ENCODE measurements at places on chromosomes 2 and 18. TPM values are rescaled to one million over a fixed set of nuclear protein-coding genes. Genes with fewer than 3 reads are reported as not detected.
A peak's percentile ranks its signal among the peaks of the same experiment; 100 is the strongest.

CNRIP1 gene
- not detected for total RNA-seq

HPCAL1 gene
- 43.9 TPM for total RNA-seq

SCN3A gene
- 0.24 TPM for total RNA-seq

NEB gene
- 1.1 TPM for total RNA-seq

SLC4A3 gene
- not detected for total RNA-seq

CNDP1 gene
- total RNA-seq: not detected

RGPD4 gene
- total RNA-seq: not detected

NUP35 gene
- total RNA-seq: 23.1 TPM

ELOA2 gene
- not detected for total RNA-seq

PARD3B gene
- 0.74 TPM for total RNA-seq

GRCh38 chr2:26285931-26286330 is 41.2 kb downstream of the HADHB start:
- no peaks in the 10 kb centered on the region for H3K4me1 ChIP-seq
- peaks cover 19% of the 10 kb centered on the region for H3K36me3 ChIP-seq
- no peak overlapping the region for H3K27ac ChIP-seq
- DNase-seq: no peak
- H3K27me3 ChIP-seq: no peaks in the 10 kb centered on the region

GRCh38 chr2:105912081-105912480 is 167.4 kb downstream of the NCK2 start:
- H3K27me3 ChIP-seq: no peaks in the 10 kb centered on the region
- peak overlapping the region; percentile 28 for H3K4me3 ChIP-seq
- H3K4me1 ChIP-seq: peaks cover 26% of the 10 kb centered on the region
- DNase-seq: no peak

DNA sequence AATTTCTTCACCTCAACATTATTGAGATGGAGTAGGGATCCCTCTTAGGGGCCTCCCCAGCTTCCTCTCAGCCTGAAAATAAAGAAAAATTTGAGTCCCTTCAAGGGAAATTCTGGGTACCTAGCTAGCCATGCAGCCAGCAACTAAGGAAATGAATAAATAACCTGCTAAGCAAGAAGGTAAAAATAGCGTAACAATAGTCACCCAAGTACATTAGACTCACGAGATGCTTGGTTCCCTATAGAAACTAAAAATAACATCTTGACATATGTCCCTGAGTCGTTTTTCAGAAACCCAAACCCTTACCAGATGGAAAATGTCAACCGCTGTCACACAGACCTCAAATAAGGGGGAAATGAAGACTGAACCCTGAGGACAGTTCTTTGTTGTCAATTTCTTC is 51.9 kb downstream of the CACNB4 start:
- no peak overlapping the region for H3K4me3 ChIP-seq
- no peaks in the 10 kb centered on the region for H3K36me3 ChIP-seq
- DNase-seq: no peak
- H3K27me3 ChIP-seq: peaks cover 6% of the 10 kb centered on the region
- no peak overlapping the region for H3K27ac ChIP-seq

DNA sequence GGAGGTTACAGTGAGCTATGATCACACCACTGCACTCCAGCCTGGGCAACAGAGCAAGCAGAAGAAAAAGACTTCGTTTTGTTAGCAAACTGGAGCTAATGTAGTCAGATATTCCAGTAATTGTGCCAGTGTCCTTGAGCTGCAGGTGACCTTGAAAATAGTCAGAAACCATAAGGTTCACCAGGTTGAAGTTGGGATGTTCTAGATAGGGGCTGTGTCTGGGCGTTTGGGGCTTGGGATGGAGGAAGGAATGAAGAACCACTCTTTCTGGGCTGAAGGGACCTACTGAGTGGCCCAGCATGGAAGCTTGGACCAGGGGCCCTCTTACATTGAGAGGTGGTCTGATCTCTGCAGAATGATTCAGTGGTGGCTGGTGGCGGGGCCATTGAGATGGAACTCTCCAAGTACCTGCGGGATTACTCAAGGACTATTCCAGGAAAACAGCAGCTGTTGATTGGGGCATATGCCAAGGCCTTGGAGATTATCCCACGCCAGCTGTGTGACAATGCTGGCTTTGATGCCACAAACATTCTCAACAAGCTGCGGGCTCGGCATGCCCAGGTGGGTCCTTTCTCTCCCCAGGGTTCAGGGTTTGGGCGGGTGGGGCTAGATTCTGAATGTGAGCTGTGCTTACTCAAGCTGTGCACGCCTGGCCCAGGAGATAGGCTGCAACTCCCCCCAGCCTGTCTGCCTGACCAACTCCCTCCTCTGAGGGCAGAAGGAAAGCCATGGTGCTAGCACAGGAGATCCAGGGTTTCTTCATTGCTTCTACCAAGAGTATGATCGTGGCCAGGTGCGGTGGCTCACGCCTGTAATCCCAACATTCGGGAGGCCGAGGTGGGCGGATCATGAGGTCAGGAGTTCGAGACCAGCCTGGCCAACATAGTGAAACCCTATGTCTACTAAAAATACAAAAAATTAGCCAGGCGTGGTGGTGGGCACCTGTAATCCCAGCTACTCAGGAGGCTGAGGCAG is 17.1 kb downstream of the CCT7 start:
- H3K4me3 ChIP-seq: no peak overlapping the region
- no peaks in the 10 kb centered on the region for H3K27me3 ChIP-seq
- peaks cover 5% of the 10 kb centered on the region for H3K4me1 ChIP-seq

DNA sequence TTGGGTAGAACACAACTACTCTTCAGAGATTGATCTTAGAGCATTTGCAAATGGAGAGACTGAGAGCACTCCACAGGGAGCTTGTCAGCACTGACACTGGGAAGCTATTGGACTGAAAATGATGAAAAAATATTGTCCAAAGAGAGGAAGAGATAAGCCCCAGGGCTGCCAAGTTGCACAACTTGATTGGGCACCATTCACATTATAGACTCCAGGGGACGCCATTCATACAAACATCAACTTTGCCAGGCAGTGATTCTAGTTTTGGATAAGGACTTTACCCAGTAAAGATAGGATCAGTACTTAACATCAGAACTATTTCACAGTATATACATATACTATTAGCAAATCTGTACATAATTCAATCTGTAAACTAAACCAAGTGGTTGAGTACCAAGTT is 79.6 kb upstream of the MYCN start:
- H3K4me1 ChIP-seq: no peaks in the 10 kb centered on the region
- DNase-seq: no peak
- H3K4me3 ChIP-seq: no peak overlapping the region
- H3K27me3 ChIP-seq: peaks cover 27% of the 10 kb centered on the region
- H3K36me3 ChIP-seq: no peaks in the 10 kb centered on the region

DNA sequence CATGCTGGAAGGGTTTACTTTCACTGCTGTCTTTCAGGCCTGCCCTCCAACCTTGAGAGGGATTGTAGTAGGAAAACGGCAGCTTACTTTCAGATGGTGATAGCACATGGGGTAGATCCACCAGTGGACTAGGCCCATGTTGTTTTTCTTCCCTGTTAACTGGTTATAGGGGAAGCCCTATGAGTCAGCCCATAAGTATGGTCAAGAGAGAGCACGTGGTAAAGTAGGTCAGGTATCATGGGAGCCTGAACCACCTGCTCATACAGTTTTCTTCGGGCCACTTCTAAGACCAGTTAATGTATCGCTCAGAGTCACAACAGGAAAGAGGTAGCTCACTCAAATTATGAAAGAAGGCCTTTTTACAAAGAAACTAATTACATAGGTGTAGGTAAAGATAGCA is 33.0 kb downstream of the PDK1 start:
- H3K27ac ChIP-seq: no peak overlapping the region
- H3K36me3 ChIP-seq: peaks cover 30% of the 10 kb centered on the region
- no peak for DNase-seq

DNA sequence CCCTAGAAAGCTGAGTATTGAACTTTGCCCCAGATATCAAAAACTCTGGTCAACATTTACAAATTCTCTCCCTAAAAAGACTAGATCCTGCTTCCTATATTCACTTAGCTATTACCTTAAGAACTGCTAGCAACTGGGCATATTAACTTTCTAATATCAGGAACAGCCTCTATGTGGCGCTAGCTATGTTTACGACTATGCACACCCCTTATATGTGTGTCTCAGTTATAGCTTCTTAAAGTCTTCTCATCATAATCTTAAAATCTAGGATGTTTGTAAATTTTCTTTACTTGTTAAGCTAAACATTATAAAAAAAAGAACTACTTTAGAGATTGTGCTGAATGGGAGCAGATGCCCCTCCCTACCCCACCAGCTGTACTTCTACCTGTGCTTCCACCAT is 1.7 kb upstream of the STAMBP start:
- peak overlapping the region; percentile 56 for H3K27ac ChIP-seq
- H3K4me3 ChIP-seq: peak overlapping the region; percentile 77
- H3K4me1 ChIP-seq: peaks cover 70% of the 10 kb centered on the region
- no peaks in the 10 kb centered on the region for H3K27me3 ChIP-seq
- no peak for DNase-seq

DNA sequence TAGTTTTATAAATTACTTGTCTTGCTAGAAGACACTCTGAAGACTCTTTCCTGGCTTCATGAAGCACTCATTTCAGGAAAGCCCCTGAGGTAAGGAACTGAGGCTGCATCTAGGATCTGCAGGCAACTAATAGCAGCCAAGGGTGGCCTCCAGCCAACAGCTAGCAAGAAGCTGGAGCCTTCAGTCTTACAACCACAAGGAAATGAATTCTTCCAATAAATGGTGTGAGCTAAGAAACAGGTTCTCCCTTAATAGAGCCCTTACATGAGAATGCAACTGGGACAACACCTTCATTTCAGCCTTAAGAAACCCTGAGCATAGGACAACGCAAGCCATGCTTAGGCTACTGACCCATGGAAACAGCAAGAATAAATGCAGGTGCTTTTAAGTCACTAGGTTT is 254.6 kb upstream of the RBBP8 start:
- H3K4me3 ChIP-seq: no peak overlapping the region
- no peaks in the 10 kb centered on the region for H3K36me3 ChIP-seq
- no peak for DNase-seq
- H3K27ac ChIP-seq: no peak overlapping the region
- H3K4me1 ChIP-seq: no peaks in the 10 kb centered on the region

DNA sequence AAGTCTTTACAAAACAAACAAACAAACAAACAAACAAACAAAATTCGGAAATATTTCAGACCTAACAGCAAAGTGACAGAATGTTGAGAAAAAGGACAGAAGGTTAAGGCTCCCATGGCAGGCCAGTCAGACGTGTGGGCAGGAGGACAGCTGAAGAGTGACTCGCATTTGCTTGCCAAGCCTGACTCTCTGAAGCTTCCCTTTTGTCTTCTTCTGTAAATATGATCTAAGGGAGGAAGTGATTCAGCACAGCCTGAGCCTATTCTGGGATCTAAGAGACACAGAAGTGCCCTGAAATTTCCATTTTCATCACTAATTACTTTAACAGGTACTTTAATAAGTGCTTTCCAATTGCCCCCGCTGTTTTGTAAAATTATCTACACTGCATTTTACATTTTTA is 134.0 kb upstream of the LYPD1 start:
- DNase-seq: no peak
- H3K27ac ChIP-seq: no peak overlapping the region
- no peaks in the 10 kb centered on the region for H3K36me3 ChIP-seq
- no peaks in the 10 kb centered on the region for H3K4me1 ChIP-seq
- no peak overlapping the region for H3K4me3 ChIP-seq

DNA sequence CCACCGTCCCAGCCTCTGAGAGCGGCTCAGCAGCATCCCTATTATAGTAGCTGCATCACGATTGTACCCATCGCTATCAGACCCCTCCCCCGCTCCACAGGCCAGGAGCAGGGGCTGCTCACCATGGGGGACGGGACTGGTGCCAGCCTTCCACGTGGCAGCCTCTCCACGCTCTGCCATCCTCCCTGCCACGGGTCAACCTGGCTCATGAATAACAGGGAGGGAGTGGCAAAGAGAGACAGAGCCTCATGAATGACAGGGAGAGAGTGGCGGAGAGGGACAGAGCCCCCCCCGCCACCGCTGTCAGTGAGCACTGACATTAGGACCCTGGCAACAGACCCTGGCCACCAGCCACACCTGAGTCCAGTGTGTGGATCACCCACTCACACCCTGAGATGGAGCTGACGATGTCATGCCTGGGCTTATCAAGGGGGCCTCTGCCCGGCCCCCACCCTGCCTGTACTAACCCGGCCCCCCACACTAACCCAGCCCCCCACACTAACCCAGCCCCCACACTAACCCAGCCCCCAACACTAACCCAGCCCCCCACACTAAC is 16.9 kb downstream of the CROCC2 start:
- H3K36me3 ChIP-seq: no peaks in the 10 kb centered on the region
- H3K4me3 ChIP-seq: no peak overlapping the region
- no peaks in the 10 kb centered on the region for H3K27me3 ChIP-seq
- no peak overlapping the region for H3K27ac ChIP-seq
- no peak for DNase-seq

- peak overlapping the region; percentile 52 for H3K4me3 ChIP-seq
- H3K4me1 ChIP-seq: peaks cover 70% of the 10 kb centered on the region
- DNase-seq: no peak
- peaks cover 4% of the 10 kb centered on the region for H3K36me3 ChIP-seq
- H3K27ac ChIP-seq: peak overlapping the region; percentile 13
- H3K27me3 ChIP-seq: no peaks in the 10 kb centered on the region
These were observed 99.5 kb downstream of the RBMS1 start for GRCh38 chr2:160394153-160394552.

GRCh38 chr2:145055651-145056050 is 535.7 kb upstream of the ZEB2 start:
- H3K27ac ChIP-seq: no peak overlapping the region
- H3K4me1 ChIP-seq: no peaks in the 10 kb centered on the region
- no peak overlapping the region for H3K4me3 ChIP-seq
- DNase-seq: no peak
- no peaks in the 10 kb centered on the region for H3K27me3 ChIP-seq

- peaks cover 72% of the 10 kb centered on the region for H3K27me3 ChIP-seq
- peak; percentile 29 for DNase-seq
- peaks cover 13% of the 10 kb centered on the region for H3K4me1 ChIP-seq
- H3K4me3 ChIP-seq: peak overlapping the region; percentile 85
- no peak overlapping the region for H3K27ac ChIP-seq
- H3K36me3 ChIP-seq: no peaks in the 10 kb centered on the region
These were observed 328 bp downstream of the EGR4 start for GRCh38 chr2:73292906-73293533.

GRCh38 chr2:14632133-14632936 is at the start of gene LRATD1:
LRATD1 (plus strand) TSS chr2:14632717; CDS start chr2:14633980, 1,263 bp downstream.
- H3K27me3 ChIP-seq: peaks cover 54% of the 10 kb centered on the region
- peaks cover 5% of the 10 kb centered on the region for H3K4me1 ChIP-seq
- H3K4me3 ChIP-seq: peak within 1 kb of the TSS; percentile 40
- DNase-seq: no peak

DNA sequence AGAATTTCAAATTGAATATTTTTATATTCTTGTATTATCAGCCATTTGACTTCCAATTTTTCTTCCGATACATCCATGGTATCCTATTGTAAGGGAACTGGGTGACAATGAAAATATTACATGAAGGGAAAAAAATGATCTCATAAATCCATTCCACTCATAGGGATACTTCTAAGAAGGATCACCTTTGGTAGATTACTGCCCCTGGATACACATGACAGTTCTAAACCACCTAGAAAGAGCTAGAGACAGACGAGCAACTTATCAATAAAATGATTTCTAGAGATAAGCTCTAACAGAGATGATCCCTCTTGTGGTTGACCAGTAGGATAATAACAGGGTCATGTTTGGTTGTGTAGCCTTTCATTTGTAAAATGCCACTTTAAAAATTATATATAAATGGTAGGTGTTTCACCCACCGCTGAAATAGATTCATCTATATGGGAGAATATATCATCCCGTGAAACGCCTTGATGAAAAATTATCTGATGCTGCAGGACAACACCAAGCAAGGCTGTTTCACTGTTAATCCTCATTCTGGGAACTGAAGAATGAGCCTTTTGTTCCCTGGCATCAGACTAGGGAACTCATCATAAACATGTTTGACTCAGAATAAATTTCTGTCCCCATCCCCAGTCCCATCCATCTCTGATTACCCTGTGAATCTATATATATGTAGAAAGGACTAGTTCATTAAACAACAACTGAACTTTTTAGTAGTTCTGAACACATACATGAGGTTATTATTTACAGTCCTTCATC is 180.0 kb downstream of the TCF4 start:
- H3K27ac ChIP-seq: no peak overlapping the region
- H3K36me3 ChIP-seq: no peaks in the 10 kb centered on the region
- no peak for DNase-seq
- H3K4me1 ChIP-seq: peaks cover 12% of the 10 kb centered on the region

Measured in activated T-cell treated with anti-CD3 and anti-CD28 coated beads, Interleukin-2, amount 50 U/mL, for 72 hours (primary cell).